ENCODE measurements at places on chromosomes 12 and 14. TPM values are rescaled to one million over a fixed set of nuclear protein-coding genes. Genes with fewer than 3 reads are reported as not detected.

SERPINA12 gene
- total RNA-seq = not detected

- DNase-seq = no peak
Observed at GRCh38 chr14:31286456-31287293, 79.1 kb upstream of the HECTD1 start.

SLC25A47 gene
- total RNA-seq = not detected

DNA sequence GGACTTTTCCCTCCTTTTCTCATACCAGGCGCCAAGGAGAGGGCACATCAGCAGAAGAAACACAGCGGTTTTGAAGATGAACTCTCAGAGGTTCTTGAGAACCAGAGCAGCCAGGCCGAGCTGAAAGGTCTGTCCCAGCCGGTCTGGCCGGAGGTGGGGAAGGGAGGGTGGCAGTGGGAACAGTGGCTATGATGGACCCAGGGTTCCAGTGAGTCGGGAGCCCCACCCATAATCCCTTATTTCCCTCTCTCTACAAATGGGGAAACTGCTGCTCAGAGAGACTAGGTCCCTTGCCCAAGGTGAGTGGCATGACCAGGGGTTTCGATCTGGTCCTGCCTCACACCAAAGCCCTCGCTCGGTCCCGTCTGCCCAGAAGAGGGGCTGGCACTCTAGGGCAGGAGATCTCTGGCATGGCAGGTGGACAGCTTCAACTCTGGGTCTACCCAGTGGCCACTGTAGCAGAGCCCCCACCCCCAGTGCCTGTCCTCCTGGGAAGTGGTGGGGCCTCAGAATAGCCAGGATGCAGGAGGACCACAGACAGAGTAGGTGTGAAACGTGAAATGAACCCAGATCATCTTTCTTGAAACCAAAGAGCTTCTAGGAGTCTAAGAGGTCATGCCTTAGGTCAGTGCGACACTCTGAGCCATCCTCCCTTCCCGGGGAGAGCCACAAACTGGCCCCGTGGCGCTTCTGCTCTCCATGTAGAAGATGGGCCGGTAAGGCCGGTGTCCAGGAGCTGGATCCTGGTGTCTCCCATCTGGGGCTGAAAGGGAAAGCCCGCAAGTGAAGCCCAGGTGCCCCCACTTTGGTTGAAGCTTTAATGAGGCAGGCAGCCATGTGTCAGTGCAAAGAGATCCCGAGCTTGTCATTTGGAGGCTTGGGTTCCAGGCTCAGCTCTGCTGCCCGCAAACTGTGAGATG, 7.0 kb downstream of the CHGA start:
- DNase-seq = no peak

GRCh38 chr12:51185171-51185717, 12.3 kb upstream of the TFCP2 start:
- DNase-seq = no peak

LRP1-AS gene
- not detected for total RNA-seq

GRCh38 chr12:4203772-4204376, 69.7 kb upstream of the CCND2 start:
- DNase-seq = no peak

DNA sequence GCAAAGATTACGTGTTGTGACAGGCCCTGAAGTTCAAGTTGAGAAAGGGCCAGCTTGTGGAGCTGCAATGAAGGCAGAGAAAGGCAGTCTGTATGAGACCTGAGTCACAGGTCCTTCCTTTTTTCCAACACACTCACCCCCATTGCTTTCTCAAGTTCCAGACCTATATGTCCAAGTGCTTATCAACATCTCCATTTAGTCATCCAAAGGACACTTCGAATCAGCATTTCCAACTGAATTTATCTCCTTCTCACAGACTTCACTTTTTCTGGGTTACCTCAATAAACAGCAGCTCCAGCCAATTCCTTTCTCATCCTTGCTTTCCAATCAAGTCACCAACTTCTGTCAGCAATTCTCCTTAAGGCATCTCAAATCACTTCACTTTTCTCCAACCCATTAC, 56.4 kb upstream of the KIF21A start:
- DNase-seq = no peak

GRCh38 chr12:3795492-3796133, 42.7 kb upstream of the CRACR2A start:
- DNase-seq = no peak

- no peak for DNase-seq
Observed at GRCh38 chr12:38110026-38110699, 206.4 kb upstream of the ALG10B start.

CBLN3 gene
- 1.8 TPM for total RNA-seq

DNA sequence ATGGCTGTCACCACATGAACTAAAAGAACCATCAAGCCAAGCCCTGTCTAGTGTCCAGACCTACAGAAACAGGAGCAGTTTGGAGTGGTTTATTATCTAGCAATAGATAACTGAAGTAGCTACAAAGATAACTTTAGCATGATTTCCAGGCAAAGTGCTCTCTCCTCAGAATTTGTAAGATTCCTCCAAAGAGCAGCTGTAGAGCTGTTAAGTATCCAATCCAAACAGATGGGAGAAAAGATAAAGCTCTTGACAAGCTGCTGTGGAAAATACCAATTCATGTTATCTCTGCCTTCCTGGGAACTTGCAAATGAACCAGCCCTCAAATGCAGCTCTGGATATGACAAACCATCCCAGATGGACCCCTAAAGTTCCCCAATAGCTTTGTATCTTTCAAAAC, 78.9 kb upstream of the RESF1 start:
- DNase-seq = no peak

- no peak for DNase-seq
Observed at GRCh38 chr12:19998411-19998810, 369.9 kb upstream of the PDE3A start.

DNA sequence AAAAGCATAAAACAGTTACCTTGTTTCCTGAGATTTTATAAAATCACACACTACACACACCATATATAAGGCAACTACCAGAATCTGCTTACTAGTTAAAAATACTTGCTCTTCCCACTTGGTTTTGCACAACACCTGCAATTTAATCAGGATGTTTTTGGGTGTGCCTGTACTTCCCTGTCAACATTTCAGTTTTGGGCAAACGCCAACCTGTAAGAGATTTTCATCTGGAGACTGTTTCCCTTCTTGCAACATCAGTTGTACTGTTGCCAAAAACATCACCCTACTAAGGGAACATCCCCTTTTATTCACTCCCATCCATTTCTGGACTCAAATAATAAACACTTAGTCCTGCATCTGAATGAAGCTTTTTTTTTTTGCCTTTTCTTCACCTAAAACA, 172.3 kb downstream of the DUSP6 start:
- DNase-seq = no peak

Data from urinary bladder (tissue), 4 donors.